ENCODE measurements at places on chromosomes 1 and 21.

DNA sequence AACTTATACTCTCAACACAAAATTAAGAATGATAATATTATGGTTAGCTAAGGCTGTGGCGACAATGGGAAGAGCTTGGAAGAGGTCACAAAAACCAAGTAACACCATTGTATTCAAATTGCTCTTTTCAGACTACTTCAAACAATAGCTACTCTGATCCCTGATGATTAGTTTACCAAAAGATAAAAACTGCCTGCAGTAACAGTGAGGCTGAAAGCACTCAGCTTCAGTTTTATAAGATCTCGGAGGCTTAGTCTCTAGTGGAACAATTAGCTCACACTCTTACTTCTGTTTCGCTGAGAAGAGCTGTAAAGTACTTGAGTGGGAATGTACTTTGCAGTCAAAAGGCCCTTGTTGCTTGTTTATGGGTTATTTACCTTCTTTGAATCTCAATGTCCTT, 278.5 kb downstream of the LRRC7 start:
- DNase-seq = no peak

DNA sequence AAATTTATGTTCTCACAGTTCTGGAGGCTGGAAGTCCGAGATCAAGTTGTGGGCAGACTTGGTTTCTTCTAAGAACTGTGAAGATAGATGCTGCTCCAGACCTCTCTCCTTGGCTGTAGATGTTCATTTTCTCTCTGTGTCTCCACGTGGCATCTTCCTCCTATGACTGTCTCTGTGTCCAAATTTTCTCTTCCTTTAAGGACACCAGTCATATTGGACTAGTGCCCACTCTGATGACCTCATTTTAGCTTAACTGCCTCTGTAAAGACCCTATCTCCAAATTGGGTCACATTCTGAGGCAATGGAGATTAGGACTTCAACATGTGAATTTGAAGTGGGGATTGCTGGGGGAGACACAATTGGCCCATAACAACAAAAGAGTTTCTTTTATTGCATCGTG, 125.3 kb upstream of the ETS2 start:
- no peak for DNase-seq

DNA sequence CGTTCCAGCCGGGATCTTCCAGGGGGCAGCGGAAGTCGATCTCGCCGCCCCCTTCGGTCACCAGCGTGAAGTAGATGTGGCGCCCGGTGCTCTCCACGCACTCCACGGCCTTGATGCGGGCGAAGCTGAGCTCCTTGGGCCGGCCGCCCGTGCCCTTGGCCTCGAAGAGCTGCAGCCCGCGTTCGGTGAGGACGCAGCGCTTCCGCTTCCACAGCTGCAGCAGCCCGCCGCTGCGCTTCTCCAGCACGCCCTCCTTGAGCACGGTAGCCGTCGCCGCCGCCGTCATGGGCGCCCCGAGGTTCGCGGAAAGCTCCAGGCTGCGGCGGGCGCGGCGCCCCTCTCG, 516 bp downstream of the PHLDA3 start:
- peak; percentile 26 for DNase-seq

- DNase-seq = no peak
Observed at GRCh38 chr1:185498207-185498606, 181.2 kb upstream of the IVNS1ABP start.

DNA sequence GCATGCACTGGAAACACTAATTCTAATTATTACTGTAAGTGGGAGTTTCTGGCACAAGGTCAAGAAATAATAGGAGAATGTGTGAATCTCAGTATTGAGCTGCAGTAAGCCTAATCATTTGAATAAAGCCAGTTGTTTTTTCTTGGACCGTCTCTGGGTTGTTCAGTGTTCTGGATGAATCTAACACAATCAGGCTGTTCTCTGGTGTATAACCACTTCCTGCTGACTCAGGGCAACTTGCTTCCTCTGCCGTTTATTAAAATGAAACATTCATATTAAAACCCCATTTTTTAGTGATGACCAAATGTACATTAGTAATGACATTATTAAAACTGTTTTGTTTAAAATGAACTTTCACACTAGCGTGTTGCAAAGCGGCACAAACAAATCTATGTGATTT, 273.1 kb upstream of the SNX7 start:
- DNase-seq = peak; percentile 4

DNA sequence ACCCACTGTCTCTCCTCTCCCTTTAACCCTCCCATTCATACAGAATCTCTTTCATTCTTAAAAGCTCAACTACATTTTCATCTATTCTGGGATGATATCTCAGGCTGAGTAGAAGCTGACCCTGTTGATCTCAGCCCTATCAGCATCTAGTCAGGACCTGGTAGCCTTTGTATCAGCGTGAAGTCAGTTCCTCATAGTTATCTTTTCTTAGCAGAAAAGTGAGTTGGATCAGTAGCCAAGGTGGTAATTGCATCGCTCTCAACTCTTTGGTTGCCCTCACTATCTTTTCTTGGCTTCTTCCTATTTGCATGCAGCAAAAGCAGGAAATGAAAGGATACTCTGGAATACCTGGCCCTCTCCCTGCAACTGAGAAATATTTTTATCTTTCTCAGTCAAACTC, 13.6 kb upstream of the GOLT1A start:
- no peak for DNase-seq

DNA sequence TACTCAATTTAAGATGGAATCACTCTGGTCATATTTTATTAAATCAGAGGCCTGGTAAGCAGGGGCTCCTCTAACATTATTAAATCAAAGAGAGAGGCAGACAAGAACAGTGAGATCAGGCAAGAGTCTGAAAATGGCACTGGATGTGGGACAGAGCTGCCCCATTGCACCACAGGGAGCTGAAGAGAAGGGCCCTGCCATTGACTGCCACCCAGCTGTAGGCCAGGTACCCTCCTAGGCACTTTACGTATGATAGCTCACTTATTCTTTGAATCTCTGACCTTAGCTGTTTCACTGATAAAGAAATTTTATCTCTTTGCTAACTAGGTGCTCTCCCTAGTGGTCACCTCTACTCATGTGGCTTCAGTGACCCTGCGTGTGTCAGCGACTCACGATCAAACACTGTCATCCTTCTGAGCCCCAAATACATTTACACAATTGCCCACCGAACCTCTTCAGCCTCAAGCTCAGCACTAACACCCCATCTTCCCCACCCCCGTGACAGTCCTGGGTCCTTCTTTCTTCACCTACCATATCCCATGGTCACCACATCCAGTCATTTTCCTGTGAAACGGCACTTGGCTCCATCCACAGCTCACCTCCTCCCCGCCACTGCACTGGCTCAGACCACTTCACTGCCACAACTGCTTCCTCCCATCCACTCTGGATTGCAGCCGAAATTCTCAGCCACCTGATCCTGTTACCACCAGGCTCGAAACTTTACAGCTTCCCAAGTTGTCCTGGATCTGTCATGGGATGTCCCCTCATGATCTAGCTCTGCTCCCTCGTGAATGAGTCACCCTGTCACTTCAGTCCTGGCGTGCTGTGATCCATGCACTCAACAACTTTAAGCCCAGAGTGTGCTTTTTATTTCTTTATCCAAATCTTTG, 97.3 kb upstream of the SYT6 start:
- DNase-seq = no peak

DNA sequence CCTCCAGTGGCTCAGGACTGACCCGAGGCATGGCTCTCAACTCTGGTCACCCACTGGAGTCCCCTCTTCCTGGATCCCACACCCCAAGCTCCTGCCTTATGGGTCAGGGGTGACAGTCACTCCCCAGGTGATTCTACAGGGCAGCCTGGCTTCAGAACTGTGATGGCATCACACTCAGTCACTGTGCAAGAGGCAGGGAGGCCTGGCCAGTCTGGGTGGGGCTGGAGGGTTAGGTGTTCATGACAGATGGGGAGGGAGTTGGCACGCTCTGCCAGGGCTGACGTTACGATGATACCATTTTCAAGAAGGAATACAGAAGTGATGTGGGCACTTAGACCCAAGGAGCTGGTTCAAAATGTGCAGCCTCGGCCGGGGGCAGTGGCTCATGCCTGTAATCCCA, 25.2 kb upstream of the ABCG1 start:
- DNase-seq = no peak

- no peak for DNase-seq
Observed at GRCh38 chr1:98119796-98120195, 199.0 kb upstream of the DPYD start.

GRCh38 chr1:17561561-17561985, 22.1 kb downstream of the ARHGEF10L start:
- no peak for DNase-seq

DNA sequence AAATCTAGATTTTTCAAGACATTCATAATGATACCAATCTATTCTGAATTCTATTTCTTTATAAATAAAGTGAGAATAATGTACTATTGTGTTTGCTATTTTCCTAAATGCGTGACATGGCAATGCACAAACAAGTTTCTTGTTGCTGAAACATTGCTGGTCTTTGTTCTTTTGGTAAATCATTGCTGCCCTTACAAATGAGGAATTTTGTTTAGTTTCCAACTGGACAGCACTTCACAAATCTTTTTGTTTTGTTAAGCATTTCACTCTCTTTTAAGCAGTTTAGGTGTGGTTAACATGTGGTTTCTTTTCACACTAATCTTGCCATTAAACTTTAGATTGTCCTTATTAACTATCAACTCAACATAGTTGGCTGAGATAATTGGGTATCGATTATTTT, 94.6 kb downstream of the LRRC7 start:
- no peak for DNase-seq

DNA sequence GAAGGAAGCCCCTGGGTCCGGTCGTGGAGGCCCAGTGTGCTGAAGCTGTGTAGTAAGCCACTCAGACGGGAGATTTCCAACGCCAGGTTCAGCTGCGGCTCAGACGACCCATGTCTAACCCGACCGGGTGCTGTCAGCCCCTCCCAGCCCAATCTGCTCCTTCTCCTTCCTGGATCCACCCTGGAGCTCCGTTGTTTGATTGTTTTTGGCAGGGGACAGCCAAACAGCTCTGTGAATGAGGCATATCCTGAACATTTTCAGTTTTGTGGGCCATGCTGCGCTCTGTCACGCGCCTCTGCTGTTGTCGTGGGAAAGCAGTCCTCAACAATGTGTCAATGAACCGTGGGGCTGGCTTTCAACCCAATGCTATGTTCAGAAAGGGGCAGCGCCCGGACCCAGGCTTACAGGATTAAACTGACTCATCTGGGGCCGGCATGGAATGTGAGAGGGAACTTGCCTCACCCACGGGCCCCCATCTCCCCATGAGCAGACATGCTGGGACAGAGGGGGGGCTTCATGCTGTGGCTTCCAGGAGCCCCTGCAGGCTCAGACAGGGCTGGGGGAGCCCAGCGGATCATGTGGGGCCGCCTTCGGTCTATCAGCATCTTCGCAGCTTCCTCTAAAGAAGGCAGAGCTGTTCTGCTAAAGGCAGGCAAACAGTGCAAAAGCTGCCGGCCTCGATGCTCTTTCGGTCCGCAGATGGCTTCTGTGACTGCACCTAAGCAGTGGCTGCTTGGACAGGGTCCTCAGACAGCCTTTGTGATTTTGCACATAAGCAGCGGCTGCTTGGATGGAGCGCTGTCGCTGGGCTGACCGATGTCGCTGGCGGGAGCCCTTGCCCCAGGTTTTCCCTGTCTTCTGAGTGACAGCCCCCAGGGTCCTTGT, 101.7 kb downstream of the RIPK4 start:
- DNase-seq = no peak

DNA sequence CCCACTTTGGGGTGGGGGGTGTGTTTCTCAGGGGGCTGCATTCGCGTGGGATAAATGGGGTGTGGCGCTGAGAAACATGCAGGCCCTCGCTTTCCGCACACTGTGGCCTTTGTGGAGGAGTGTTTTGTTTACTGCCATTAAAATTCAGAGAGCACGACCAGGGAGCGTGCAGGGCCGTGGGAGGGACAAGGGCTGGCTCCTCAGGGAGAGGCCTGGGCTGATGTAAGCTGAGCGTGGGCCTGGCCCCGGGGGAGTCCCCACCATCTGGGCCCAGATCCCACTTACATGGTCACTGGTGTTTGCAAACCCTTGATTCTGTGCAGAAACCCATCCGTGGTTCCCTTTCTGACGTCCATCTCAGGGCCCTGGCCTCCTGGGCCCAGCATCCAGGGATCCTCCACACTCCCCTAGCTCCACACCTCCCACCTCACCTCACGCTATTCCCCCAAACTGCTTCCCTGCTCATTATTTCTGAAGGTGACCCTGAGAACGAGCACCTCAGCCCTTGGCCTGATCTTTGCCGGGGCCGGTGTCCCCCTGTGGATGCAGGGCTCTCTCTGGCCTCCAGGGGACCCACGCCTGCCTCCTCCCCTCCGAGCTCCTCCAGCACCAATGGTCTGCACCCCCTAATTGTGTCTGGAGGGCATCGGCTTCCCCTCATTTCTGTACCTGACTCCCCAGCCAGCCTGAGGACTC, 92.5 kb upstream of the SIM2 start:
- no peak for DNase-seq

- DNase-seq = no peak
Observed at GRCh38 chr1:66929146-66929688, 4.4 kb downstream of the MIER1 start.

GRCh38 chr1:75671708-75672107, 52.8 kb upstream of the ACADM start:
- DNase-seq = no peak

DNA sequence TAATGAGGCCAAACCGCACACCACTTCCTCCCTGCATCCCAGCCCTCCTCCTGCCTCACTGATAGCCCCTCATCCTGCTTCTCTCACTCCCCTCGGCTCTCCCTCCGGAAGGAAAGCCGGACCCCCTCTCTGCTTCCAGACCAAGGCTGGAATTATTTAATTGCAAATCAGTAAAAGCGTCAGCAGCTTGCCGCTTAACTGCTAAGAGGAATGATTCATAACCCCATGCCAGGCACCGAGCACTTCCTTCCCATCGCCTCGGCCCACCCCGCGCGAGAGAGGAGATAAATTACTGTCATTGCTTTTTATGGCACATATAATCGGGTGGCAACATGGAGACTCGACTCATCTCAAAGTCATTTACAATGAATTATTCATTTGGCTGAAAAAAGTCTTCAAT, 77.3 kb downstream of the UBIAD1 start:
- no peak for DNase-seq

DNA sequence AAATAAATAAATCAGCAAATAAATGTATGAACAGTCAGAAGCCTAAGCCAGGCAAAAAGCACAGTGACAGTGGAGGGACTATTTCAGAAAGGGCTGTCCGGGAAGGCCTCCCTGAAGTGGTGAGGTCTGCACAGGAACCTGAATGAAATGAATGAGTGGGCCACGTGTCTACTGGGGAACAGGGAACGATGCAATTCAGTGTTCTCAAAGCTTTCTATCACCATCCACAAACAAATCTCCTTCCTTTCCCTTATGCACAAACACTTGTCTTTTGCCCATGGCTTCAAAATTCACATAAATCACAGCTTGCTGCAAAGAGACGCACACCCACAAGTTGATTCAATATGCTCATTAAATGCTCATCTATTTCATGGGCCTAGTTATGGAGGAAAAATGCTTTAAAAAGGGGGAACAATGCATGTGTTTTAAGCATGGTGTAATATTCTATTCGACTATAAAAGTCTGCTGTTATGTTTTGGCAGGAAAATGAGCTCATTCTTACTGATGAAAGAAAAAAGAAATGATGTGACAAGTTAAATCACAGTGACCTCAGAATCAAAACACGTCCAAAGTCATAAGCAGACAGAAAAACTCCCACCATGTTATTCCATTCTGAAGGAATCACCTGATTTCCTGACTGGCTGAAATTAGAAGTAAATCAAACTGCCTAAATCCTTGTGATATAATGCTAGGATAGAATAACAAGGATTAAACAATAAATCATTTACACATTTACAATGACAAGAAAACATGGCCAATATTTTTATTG, 21.6 kb downstream of the URB1 start:
- no peak for DNase-seq

- no peak for DNase-seq
Observed at GRCh38 chr1:43372172-43372571, 4.4 kb upstream of the ELOVL1 start.

Measured in HL-60 (cell line).